Thymus (tissue), 14 donors: ENCODE measurements at places on chromosomes 2 and 18.

DNA sequence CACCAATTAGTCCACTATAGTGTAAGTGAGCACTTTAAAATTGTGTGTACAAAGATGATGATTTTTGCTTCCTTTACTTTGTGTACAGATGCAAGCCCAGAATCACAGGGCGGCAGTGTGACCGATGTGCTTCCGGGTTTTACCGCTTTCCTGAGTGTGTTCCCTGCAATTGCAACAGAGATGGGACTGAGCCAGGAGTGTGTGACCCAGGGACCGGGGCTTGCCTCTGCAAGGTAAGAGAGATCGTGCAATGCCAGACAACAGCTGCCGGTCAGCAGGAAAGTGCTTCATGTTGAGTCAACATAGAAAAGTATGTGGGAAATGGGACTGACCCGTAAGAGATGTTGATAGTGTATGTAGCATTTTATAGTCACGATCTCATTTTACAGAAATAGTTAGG lies 156.8 kb upstream of the TTC39C start:
- no peak for DNase-seq

DNA sequence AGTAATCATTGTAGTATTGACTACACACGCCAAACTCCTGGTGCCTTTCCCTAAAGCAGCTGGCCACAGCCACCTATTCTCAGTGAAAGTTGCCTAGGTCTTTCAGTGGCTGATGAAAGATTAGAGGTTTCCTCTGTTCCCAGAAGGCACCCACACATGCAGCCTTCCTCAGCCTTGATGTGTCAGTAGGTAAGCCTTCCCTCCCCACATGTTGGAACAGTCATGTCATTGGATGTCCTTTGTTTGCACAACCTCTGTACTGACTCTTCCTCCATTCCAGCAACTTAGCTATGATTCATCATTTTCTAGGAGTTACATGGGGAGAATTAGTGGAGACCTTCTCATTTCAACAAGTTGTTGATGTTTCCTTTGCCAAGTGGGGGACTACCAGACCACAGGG lies 630.8 kb upstream of the SLC39A10 start:
- DNase-seq = no peak

GRCh38 chr2:240701091-240701735 lies 9.5 kb downstream of the AQP12A start:
- no peak for DNase-seq

GRCh38 chr2:12341920-12342319 lies 374.8 kb upstream of the TRIB2 start:
- DNase-seq = no peak

DNA sequence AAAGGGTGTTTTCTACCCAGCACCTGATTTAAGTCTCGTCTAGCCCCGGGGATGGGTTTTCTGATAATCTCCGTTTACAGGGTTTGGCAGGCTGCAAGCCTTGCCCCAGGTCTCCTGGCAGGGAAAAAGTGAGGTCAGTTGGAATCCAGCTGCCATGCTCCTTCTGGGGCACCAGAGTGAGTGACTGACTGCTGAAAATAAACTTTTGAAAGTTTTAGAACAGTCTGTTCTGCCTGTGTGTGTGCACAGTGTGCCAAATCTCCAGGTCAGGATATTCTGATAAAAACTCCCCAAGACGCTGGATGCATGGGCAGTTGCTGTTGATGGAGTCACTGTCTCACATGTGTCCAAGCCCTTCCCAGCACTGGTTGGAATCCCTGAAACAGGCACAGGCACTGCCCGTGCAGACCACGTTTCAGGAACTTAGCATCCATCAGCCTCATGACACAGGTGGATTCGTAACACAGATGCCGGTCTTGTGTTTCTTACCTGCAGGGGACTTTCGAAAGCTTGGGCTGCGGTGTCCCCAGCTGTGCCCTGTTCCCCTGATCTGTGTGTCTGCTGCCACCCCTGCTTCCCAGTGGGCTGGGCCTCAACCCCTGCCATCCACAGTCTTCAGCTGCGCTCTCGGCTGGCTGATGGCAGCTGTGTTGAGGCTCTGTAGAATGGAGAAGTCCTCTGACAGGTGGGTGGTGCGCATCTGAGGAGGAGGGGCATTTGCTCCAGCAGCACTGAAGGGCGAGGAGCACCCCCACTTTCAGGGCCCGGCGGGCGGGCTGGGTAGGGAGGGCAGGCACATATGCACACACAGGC lies 65.0 kb downstream of the SH3RF3 start:
- no peak for DNase-seq
